H9 (cell line): ENCODE measurements at places on chromosomes 16 and 17. TPM values are rescaled to one million over a fixed set of nuclear protein-coding genes. Genes with fewer than 3 reads are reported as not detected.
A peak's percentile ranks its signal among the peaks of the same experiment; 100 is the strongest.

Gene PTX4
- total RNA-seq, result 0.20 TPM in 1 of 2 replicates, not detected in the other

Gene TMEM235
- 0.13 and 0.28 TPM in 2 replicates for total RNA-seq

Gene EVI2B
- not detected in 2 replicates for total RNA-seq

Gene HSF5
- total RNA-seq, result not detected in 2 replicates

Gene TBC1D26
- 0.77 and 0.83 TPM in 2 replicates for total RNA-seq

DNA sequence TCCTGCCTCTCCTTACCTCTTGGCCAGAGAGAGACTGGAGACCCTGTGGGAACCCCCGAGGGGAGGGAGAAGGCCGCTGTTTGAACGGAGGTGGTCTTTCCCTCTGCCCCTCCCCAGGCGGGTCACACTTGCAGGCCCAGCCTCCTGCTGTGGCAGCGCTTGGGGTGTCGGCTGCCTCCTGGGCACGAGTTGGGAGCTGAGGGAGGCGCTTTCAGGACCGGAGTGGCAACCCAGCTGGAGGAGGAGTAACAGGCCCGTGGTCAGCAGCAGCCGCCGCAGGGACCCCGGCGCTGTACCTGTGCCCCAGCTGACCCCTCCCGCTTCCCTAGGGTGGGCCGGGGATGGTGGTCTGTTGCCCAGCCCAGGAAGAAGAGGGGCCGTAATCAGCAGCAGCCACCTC, 278.3 kb downstream of the SEC14L1 start:
- no peak for DNase-seq

DNA sequence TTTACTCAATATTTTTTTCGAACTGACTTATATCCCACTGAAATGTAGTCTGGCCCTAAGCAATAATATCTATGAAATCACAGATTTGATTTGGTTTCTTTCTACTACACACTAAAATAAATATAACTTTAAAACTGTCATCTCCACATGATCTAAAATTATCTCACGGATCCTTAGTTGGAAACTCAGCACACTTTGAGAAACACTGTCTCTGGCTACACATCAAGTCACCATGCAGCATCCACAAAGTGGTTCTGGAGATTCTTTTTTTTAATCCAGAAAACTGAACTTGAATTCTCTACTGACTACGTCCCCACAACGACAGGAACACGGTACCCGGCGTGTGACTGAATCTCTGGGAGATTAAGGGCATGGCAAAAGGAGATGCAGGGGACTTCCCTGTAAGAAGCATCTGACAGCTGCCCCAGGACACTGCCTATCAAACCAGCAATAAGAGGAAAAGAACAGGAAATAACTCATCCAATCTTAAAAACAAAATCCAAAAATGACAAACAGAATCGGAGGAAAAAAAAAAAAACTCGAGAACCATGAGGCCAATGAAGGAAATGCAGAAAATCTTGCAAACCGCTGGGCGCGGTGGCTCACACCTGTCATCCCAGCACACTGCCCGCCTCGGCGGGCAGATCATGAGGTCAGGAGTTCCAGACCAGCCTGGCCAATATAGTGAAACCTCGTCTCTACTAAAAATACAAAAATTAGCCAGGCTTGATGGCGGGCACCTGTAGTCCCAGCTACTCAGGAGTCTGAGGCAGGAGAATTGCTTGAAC, 141.0 kb upstream of the RCVRN start:
- DNase-seq, result no peak

DNA sequence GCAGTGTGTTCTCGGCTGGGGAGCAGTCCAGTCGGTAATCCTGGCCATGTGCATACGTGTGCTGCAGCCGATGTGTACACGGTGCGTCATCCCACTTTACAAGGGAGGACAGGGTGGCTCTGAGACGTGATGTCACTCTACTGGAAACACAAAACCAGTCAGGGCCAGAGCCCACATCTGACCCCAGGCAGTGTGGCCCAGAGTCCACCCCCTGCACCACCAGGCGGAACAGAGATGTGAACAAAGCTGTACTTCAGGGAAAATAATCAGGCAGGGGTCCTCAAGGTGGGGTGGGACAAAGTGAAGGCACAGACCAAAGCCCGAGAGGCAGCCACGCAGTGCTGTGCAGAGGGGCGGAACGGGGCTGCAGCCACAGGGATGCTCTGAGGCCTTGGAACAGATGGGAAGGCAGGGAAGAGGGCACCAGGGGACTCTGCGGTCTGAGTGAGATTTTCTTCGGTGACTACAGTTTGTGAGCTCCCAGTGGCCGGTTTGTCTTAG, 181.5 kb downstream of the ZNF423 start:
- no peak for DNase-seq

DNA sequence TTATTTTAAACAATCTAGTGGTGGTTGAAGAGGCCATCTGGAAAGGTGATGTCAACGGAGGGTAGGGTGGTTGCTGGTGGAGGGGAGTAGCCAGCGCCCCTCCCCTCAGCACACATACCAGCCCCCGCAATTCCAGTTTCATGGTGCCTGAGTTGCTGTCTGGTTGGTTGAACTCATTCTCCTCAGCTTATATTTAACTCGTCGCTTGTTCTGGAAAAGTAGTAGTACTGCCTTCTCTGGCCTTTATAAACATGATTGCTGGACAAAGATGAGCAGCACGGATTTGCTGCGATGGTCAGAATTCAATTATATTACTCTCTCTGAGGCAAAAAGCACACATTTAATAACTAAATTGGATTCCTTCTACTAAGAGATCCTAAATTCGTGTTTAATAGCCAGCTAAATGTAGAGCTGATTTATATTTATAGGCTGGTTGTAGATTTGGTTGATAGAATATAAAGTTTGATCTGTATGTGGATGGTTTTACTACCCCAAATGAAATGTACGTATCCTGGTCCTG, 238.0 kb upstream of the TBX2 start:
- no peak for DNase-seq

GRCh38 chr16:30054451-30054850, 11.1 kb upstream of the ALDOA start:
- DNase-seq, result no peak

DNA sequence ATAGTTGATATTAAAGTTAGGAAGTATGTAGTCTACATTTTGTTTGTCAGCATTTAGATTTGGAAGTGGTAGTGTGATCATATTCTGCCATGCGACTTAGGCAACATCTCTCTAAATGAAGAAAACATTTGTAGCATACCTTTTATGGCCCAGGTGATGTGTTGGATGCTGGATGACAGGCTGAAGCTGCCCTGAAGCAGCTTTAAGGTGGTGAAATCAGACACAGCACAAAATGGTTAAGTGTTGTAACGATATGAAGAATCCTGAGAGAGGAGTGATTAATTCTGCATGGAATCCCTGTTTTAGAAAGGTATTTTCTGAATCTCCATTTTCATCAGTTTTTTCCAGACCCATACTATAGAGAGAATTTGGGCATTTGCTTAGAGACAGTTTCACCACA, 28.3 kb downstream of the AATF start:
- no peak for DNase-seq

GRCh38 chr16:81158964-81159363, 62.8 kb upstream of the GCSH start:
- no peak for DNase-seq

DNA sequence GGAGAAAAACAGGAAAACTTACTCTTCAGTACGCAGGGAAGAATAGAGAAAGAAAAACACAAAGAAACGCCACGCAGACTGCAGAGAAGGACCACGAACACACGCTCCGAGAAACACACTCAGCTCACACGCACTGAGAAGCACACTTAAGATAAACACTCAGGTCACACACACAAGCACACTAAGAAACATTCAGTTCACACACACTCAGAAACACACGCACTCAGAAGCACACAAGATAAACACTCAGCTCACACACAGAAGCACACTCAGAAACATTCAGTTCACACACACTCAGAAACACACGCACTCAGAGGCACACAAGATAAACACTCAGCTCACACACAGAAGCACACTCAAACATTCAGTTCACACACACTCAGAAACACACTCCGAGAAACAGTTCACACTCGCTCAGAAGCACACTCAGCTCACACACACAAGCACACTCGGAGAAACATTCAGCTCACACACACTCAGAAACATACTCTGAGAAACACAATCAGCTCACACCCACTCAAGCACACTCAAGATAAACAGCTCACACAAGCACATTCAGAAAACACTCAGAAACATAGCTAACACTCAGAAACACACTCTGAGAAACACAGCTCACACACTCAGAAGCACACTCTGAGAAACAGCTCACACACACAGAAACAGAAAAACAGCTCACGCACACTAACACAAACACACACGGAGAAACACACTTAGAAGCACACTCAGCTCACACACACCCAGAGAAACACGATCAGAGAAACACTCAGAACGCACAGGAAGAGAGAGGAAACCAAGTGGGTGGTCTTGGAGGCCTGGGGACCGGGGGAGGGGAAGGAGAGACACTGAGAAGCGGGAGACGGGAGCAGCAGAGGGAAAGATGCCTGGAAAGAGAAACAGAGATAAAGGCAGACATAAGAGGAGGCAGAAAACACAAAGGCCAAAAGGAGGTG, 908 bp downstream of the TMEM98 start:
- DNase-seq, result no peak

- DNase-seq, result no peak
Measured at GRCh38 chr16:2468233-2468724, 2.8 kb upstream of the NTN3 start.

- no peak for DNase-seq
Measured at GRCh38 chr16:81539009-81539758, 94.6 kb downstream of the CMIP start.

DNA sequence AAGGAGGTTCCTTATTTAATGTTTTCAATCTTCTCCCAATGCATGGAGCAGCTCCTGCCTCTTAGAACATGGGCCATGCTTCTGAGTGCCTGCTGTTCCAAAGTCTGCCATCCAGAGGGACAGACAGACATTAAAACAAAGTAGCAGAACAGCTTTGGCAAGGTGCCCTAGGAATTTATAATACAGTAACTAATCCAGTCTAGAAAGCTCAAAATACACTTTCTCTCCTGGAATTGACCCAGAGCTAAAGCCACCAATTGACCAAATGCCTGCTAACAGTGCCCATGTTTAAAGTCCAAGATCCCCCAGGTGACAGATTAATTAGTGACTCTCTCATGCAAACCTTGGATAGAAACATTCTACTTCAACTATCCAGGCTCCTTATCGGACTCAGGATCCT, 11.1 kb upstream of the CHRNE start:
- DNase-seq, result no peak

- no peak for DNase-seq
Measured at GRCh38 chr17:29764748-29765147, 142.0 kb upstream of the CORO6 start.

DNA sequence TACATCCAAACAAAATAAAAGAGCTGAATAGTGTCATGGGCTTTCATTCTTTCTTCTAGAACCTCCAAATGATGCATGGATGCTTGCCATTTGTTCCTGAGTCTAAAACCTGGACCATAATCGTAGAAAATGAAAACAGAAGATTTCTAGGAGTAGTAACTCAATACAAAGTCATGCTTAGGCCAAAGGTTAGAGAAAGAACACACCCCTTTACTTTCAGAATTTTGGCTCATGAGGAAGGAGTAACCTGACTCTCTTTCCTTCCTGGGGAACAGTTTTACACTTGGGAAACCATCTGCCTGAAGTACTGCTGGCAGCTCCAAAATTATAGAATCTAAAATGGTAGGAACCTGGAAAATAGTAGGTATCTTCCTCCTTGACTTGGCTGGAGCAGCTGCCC, 137.2 kb downstream of the SNX11 start:
- DNase-seq, result no peak

DNA sequence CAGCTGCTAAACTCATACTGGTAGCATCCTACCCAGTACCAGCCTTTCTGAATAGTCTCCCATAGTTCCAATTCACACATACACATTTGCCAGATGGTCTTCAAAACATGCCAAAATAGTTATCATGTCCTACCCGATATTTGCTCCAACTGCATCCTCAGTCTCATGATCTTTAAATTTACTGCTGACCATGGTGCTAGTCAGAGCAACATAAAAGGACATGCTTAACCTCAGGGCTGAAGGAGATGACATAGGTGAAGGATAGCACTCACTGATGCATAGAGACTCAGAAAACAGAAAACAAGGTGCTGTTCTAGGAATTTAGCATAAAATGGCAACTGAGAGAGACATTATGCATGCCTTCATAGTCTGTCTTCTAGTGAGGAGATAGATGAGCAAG, 200.6 kb upstream of the CCL2 start:
- DNase-seq, result no peak

DNA sequence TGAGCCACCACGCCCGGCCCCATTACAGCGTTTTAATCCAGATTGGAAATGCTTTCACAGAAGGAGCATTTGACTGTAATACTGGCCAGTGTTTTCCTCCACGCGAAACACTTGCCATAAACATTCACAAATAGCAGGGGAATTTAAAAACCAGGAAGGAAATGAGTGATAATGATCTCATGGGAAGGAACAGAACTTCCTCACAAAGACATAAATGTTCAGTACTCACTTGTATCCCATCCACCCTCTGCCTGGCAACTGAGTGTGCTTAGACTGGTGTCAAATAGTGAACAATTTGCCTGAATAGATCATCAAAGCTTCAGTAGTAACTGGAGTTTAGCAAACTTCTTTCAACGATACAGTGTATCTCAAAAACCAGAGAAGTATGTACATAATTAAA, 54.1 kb downstream of the PSMD12 start:
- no peak for DNase-seq

DNA sequence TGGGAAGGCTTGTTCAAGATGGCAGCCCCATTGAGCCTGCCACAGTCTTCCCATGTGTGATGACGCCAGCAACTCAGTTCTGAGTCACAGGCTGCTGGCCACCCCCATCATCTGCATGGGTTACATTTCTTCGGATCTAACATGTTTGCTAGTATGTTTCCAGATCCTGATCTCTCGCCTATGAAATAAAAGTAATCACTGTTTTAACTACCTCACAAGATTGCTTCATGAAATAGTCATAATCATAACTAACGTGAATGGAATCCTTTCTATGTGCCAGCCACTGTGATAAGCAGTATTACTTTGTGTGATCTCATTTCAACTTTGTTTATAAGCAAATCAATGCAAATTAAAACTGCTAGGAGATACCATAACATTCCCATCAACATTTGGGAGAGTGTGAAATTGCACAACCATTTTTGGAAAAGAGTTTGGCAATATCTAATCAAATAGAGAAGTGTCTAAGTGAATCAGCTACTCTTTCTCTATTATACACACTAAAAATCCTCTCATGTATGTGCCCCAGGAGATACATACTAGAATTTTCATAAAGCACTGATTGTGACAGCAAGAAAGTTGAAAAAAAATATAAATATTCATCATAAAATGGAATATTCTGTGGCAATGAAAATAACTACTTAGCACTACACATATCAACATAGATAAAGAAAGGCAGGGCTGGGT, 300.2 kb upstream of the IRX5 start:
- DNase-seq, result no peak

- DNase-seq, result peak; percentile 84
Measured at GRCh38 chr17:17890773-17891759, 54.3 kb upstream of the SREBF1 start.

GRCh38 chr16:67884-68789, 4.3 kb downstream of the RHBDF1 start:
- no peak for DNase-seq

DNA sequence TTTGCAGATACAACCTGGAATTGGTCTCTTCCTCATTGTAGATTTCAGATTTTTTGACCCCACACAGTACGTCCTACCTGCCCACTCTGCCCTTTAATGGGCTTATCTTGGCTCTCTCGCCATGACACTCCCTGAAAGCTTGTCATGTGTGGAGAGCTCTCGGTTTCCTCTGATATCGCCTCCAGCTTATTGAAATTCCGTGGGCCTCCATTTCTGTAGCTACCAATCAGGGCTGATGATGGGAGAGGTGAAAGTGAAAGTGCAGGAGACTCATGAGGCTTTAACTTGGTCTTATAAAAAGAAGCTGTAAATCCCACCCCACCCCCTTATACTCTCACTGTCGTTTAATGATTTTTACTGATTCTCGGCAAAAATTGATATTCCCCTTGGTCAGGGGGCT, 17.7 kb downstream of the HOXB1 start:
- DNase-seq, result no peak
